ENCODE measurements at places on chromosomes 12 and 14. TPM values are rescaled to one million over a fixed set of nuclear protein-coding genes. Genes with fewer than 3 reads are reported as not detected.
A peak's percentile ranks its signal among the peaks of the same experiment; 100 is the strongest.

- DNase-seq: no peak
- peaks cover 9% of the 10 kb centered on the region for H3K4me1 ChIP-seq
- H3K4me3 ChIP-seq: no peak overlapping the region
- no peak overlapping the region for H3K27ac ChIP-seq
- H3K36me3 ChIP-seq: no peaks in the 10 kb centered on the region
Observed at GRCh38 chr14:104478656-104479055, 100.9 kb upstream of the C14orf180 start.

DNA sequence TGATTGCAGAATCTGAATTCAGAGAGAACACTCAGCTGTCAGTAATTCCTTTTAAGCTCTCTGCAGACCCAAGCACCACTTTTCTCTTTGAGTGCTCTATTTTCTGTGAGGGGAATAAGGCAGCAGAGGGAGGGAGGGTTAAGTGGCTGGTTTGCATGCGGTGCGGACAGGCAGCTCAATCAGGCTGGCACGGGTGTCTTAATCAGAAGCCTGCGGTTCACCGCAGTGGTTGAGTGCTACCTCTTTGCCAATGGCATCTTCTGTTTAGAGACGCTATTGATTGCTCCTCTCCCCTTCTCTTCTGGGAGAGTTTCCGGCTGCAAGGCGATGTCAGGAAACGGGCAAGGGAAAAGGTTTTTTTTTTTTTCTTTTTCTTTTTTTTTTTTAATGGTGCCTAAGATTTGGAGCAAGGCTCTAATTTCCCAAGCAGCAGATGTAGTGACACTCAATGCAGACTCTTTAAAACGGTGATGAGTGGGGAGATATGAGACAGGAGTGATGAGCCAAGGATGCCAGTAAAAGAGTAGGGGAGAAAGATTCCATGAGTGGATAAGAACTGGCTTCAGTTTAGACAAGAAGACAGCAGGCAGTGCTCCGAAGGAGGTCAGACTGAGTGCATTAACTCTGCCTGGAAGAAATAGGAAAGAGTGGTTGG is 533.7 kb upstream of the SEL1L start:
- H3K27ac ChIP-seq: no peak overlapping the region
- H3K36me3 ChIP-seq: no peaks in the 10 kb centered on the region
- DNase-seq: no peak

GRCh38 chr14:49553106-49553505 is 33.1 kb downstream of the RPS29 start:
- no peak for DNase-seq
- no peaks in the 10 kb centered on the region for H3K27me3 ChIP-seq
- H3K4me3 ChIP-seq: no peak overlapping the region
- no peak overlapping the region for H3K27ac ChIP-seq
- no peaks in the 10 kb centered on the region for H3K36me3 ChIP-seq

GRCh38 chr12:77204083-77204482 is 138.7 kb upstream of the E2F7 start:
- H3K4me1 ChIP-seq: no peaks in the 10 kb centered on the region
- H3K27me3 ChIP-seq: no peaks in the 10 kb centered on the region
- H3K4me3 ChIP-seq: no peak overlapping the region
- no peak for DNase-seq
- no peaks in the 10 kb centered on the region for H3K36me3 ChIP-seq

- H3K27ac ChIP-seq: peak overlapping the region; percentile 100
- peaks cover 59% of the 10 kb centered on the region for H3K4me1 ChIP-seq
- DNase-seq: no peak
Observed at GRCh38 chr12:56634242-56634836, 4.2 kb upstream of the BAZ2A start.

The NRIP2 gene
- total RNA-seq: 1.2 TPM

The SLCO1B3 gene
- not detected for total RNA-seq

The C12orf50 gene
- total RNA-seq: 0.17 TPM
